Articular chondrocyte of knee joint (primary cell): ENCODE measurements at places on chromosomes 11 and 22. TPM values are rescaled to one million over a fixed set of nuclear protein-coding genes. Genes with fewer than 3 reads are reported as not detected.

The NXPE1 gene
- total RNA-seq = 0.11 TPM in 1 of 2 replicates, not detected in the other

The IGSF22 gene
- total RNA-seq = not detected in 2 replicates

The CRYBB2 gene
- not detected in 2 replicates for total RNA-seq

The C11orf65 gene
- total RNA-seq = 0.65 and 1.5 TPM in 2 replicates

The OR5A1 gene
- total RNA-seq = not detected in 2 replicates

The DENND6B gene
- total RNA-seq = 3.7 and 4.4 TPM in 2 replicates

The OR56A1 gene
- not detected in 2 replicates for total RNA-seq
